ENCODE measurements at places on chromosomes 11 and 22.

DNA sequence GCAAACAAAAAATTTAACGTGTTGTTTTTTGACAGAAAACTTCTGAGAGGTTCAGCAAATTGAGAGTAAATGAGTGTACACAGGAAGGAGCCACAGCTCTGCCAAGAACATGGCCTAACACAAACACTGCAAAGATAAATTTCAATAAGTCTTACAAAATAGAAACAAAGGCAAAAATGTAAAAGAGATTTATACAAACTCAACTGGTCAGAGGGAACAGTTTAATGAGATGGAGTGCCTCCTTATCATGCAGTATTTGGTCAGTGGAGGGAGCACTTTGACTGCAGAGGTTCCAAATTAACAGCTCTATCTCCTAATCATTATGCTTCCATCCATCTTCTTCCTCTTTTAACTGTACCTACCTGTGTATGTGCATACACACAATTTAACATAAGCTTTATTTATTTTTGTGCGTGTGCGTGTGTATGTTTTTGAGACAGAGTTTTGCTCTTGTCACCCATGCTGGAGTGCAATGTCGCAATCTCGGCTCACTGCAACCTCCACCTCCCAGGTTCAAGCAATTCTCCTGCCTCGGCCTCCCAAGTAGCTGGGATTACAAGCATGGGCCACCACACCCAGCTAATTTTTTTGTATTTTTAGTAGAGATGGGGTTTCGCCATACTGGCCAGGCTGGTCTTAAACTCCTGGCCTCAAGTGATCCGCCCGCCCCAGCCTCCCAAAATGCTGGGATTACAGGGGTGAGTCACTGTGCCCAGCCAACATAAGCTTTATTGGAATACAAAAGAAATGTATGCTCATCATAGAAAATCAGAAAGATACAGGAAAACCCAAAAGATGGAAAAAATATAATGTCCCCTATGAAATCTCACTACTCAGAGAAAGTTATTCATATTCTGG is 111.9 kb downstream of the MRTFA start:
- peak; percentile 51 for DNase-seq

DNA sequence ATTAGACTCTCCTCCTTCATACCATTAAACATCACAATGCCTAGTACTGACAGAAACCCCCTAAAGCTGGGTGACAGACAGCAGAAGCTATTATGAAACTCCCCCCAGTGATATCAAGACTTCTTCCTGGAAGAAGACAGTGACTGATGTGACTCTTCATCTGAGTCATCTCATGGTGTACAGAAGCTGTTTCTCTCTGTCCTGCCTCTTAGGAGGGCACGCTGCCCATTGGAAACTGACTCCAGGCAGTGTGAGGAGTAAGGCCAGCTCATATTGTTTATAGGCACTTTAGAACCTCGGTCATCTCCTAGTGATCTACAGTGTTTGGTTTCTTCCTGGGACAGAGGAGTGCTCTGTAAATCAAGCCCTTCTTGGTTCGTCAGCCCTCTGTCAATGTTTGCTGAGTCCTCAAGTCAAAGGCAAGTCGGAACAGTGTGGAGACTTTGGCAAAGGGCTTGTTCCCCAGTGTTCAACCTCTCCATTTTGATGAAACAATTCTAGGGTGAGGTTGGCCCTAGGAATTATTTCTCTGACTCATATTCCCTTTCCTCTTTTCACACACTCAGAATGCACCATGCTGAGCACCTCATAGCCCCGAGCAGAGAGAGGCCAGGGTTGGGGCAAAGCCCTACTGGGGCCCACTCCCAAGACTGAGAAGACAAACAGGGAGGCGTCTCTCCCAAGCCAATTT is 172.5 kb upstream of the TMEM45B start:
- no peak for DNase-seq

DNA sequence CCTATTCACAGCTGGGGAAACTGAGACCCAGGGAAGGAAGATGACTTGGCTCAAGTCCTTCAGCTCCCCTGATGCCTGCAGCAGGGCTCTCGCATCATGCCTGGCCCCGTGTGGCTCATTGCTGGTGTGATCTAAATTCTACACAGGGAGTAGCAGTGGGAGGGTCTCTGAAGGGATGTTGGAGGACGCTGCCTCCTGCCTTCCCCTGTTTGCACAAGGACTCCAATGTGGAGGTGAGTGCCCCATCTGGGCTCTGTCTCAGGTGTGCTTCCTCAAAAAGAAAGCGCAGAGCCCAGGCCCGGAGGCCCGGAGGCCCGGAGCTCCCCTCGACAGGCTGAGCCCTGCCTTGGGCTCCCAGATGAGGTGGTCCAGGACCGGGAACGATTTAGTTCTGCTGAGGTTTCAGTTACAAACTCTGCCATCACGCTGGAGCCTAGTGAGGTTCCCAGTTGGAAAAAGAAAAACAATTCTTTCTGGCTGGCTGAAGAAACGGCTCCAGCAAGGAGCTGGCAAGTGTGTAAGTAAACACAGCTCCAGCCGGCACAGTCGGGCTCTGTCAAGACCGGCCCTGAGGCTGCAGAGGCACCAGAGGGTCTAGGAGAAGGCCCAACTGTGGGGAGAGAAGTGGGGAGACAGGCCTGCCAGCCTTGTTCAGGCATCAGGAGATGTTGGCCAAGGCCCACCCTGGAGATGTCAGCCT is 49.8 kb downstream of the NAT10 start:
- no peak for DNase-seq

GRCh38 chr22:19661156-19661555 is 53.1 kb upstream of the SEPTIN5 start:
- no peak for DNase-seq

GRCh38 chr11:81098471-81098870 is 1635.2 kb downstream of the FAM181B start:
- no peak for DNase-seq

GRCh38 chr11:116472651-116473050 is 300.1 kb downstream of the BUD13 start:
- DNase-seq: no peak

GRCh38 chr22:17957204-17957603 is 67.2 kb downstream of the MICAL3 start:
- DNase-seq: peak; percentile 46

DNA sequence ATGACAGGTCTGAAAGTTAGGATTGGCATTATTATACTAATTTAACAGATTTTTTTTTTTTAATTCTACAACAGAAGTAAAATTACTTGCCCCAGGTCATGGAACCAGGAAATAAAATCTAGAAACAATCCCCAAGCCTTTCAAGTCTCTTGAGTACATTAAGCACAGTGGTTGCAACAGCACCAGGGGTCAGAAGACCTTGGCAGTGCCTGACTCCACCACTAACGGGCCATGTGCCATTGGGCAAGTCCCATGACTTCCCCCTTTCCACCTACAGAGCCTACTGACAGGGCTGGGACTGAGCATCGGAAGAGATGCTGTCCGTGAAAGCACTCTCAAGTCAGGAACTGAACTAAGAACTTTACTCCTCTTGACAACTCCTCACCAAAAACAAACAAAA is 98.6 kb upstream of the AKIP1 start:
- DNase-seq: peak; percentile 75

DNA sequence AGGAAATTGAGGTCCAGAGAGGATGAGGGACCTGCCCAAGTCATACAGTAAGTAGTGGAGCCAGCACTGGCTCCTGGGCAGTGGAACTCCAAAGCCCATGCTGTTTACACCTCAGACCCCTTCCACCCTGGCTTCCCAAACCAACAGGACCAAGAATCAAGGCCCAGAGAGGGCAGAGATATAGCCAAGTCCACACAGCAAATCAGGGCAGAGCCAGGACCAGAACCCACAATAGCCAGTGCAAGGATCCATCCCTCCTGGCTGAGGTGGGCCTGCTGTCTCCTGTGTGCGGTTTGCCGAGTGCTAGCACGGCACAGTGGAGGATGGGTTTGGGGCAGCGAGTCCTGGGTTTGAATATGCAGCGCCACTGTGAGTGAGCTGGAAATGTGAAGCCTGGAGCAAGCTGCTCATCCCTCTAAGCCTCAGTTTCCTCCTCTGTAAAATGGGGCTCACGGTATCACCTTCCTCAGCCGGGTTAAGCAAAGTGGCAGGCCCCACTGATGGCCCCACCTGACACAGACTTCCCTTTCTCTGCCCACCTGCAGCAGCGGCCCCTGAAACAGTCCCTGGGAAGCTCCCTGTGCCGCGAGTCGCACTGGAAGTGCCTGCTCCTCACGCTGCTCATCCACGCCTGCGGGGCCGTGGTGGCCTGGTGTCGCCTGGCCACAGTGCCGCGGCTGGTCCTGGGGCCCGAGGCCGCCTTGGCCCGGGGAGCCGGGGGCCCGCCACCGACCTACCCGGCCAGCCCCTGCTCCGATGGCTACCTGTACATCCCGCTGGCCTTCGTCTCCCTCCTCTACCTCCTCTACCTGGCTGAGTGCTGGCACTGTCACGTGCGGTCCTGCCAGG is 2.3 kb downstream of the TMEM151A start:
- no peak for DNase-seq

GRCh38 chr11:104836691-104837090 is 61.6 kb downstream of the CASP12 start:
- no peak for DNase-seq

- DNase-seq: no peak
Observed at GRCh38 chr11:122399375-122399774, 256.1 kb upstream of the UBASH3B start.

DNA sequence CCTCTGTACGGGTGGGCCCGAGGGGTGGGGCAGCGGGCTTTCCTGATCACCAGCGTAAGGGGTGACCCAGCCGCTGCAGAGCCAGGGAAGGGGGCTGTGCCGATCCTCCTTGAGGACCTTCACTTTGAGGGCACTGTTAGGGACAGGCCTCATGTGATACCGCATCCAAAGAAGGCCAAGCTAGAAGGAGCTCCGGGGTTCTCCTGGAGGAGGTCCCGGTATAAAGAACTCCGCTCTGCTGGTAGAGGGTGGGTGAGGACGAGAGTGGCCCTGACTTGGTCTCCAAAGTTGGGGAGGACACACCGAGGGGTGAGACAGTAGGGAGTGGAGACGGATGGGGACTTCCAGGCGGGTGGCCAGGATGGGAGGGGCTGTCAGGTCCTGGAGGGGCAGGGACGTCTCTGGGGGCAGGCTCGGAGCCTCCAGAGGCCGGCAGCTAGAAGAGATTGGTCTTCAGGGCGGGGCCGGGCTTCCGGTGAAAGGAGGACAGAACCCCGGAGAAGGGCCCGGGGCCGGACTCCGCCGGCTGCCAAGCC is 4.6 kb downstream of the PHOX2A start:
- DNase-seq: peak; percentile 54

- DNase-seq: no peak
Observed at GRCh38 chr11:64726211-64726641, 3.2 kb upstream of the NRXN2 start.

- DNase-seq: no peak
Observed at GRCh38 chr11:108698844-108699642, 34.2 kb downstream of the DDX10 start.

- no peak for DNase-seq
Observed at GRCh38 chr11:12188548-12189317, 78.3 kb downstream of the MICAL2 start.

GRCh38 chr11:72274435-72274834 is 30.5 kb upstream of the PHOX2A start:
- DNase-seq: peak; percentile 69

GRCh38 chr11:85766721-85767161 is 44.2 kb downstream of the SYTL2 start:
- peak; percentile 56 for DNase-seq

DNA sequence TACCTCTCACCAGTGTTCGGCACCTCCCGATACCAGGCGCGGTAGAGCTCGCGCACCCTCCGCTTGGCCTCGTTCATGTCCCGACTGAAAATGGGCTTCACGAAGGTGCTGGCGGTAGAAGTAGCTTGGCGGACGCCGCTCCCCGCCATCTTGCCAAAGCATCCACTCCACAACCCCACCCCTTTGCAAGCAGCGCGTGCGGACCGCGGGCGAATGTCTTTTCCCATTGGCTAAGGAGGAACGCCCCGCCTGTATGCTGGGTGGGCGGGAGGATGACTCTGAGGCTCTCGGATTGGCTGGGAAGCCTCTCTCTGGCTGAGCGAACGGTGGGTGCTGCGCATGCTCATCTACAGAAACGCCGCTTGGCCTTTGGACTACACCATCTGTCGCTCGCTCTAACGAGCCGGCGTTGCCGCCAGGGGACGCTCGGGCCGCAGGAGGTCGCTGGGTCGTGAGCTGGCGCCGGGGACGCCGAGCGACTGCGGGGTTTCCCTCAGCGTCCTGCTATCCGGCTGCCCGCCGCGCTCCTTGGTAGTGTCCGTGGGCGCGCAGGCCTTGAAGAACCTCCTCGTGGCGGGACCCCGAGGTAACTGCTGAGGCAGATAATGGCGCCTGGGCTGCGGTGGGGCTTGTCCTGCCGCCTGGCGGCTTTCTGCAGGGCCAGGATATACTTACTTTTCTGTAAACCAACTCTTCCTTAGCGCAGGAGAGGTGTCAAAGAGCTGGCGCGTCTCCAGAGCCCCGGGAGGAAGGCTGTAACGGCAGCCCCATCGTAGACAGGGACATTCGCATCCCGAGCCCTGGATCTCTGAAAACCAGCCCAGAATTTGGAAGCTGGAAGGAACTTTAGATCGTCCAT is at the start of gene NDUFA6:
Gene NDUFA6 (minus strand): TSS at position 177 of the 859 bp plus-strand sequence. CDS start 28 bp downstream, at position 149.
- DNase-seq: peak; percentile 99

DNA sequence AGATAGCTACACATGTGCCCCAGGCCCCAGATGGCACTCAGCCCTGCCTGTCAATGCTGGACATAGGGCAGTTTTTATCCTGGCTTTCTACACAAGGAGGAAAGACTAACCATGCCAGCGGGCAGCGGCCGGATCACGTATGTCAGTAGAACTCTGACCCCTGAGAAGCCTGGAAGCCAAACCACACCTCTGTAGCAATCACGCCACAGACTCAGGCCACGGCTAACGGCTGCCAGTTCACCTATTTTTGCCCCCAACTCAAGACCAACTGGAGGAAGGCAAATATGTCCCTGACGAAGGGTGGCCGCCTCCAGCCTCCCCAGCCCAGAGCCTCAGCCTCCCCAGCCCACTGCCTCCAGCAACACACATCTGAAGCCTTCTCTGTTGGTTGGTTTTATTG is 7.2 kb upstream of the CD81 start:
- DNase-seq: no peak

DNA sequence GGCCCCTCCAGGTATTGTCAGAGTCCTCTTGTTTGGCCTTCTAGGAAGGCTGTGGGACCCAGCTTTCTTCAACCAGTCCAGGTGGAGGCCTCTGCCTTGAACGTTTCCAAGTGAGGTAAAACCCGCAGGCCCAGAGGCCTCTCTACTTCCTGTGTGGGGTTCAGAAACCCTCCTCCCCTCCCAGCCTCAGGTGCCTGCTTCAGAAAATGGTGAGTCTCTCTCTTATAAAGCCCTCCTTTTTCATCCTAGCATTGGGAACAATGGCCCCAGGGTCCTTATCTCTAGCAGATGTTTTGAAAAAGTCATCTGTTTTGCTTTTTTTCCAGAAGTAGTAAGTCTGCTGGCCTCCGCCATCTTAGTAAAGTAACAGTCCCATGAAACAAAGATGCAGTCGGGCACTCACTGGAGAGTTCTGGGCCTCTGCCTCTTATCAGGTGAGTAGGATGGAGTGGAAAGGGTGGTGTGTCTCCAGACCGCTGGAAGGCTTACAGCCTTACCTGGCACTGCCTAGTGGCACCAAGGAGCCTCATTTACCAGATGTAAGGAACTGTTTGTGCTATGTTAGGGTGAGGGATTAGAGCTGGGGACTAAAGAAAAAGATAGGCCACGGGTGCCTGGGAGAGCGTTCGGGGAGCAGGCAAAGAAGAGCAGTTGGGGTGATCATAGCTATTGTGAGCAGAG is at the start of gene CD3E:
Gene CD3E (plus strand): TSS at position 163 of the 681 bp plus-strand sequence. CDS start 223 bp downstream, at position 386.
- DNase-seq: no peak

GRCh38 chr11:11568651-11569229 is 53.1 kb downstream of the GALNT18 start:
- DNase-seq: no peak

- DNase-seq: no peak
Observed at GRCh38 chr22:29072979-29073617, at the start of gene KREMEN1. Gene KREMEN1, plus strand, starts transcription at chr22:29073035. Its CDS starts 96 bp downstream, at chr22:29073131.
